Fibroblast of skin of back (primary cell): ENCODE measurements at places on chromosomes 7 and 10.

DNA sequence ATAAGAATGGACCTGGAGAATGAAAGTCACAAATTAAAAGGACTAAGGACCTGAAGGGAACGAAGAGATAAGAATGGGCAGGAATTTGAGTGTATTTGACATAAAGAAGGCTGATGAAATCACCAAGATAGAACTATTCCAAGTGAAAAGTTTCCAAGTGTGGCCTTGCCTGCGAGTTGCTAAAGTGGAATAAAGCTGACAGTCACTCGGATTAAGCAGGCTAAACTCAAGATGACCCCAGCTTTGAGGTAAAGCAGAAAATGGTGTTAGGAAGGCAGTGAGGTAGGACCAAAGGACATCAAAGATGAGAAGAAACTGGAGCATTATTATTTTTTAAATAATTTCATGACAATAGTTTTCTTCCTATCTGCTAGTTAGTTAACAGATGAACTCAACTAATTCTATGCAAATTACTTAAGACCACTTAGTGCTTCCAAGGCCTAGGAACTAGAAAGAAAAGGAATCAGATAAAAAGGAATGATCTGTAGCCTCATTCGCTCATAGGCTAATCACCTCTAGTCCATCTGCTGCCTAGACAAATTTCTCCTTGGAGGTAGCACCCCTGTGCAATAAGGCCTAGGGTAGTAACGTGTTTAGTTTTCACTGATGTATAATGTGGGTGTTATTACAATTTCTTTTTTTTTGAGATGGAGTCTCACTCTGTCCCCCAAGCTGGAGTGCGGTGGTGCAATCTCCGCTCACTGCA lies 34.5 kb downstream of the EZH2 start:
- DNase-seq, result no peak

GRCh38 chr7:29281782-29282541 lies 87.4 kb downstream of the CHN2 start:
- DNase-seq, result peak; percentile 30

DNA sequence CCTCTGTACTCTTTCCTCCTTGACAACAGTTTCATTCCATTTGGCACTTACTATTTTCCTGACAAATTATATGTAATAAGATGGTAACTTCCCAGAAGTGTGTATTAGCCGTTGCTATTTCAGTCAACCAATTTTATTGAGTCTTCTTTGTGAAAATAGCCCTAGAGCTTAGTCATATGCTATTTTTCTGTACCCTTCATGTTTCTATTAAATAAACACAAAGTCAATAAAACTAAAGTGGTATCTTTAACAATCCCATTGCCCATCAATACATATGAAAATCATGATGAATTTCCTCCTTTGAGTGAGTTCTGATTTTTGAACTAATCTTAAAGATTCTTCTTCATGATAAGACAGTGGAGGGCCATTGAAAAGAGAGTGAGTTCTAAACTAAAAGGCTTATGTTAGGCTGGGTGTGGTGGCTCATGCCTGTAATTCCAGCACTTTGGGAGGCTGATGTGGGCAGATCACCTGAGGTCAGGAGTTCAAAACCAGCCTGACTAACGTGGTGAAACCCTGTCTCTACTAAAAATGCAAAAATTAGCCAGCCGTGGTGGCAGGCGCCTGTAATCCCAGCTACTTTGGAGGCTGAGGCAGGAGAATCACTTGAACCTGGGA lies 5.9 kb upstream of the MYPN start:
- DNase-seq, result no peak

GRCh38 chr7:41641011-41641664 lies 61.8 kb downstream of the INHBA start:
- DNase-seq, result peak; percentile 69

- DNase-seq, result no peak
These were observed 200.3 kb upstream of the SVIL start for GRCh38 chr10:29835055-29835454.

DNA sequence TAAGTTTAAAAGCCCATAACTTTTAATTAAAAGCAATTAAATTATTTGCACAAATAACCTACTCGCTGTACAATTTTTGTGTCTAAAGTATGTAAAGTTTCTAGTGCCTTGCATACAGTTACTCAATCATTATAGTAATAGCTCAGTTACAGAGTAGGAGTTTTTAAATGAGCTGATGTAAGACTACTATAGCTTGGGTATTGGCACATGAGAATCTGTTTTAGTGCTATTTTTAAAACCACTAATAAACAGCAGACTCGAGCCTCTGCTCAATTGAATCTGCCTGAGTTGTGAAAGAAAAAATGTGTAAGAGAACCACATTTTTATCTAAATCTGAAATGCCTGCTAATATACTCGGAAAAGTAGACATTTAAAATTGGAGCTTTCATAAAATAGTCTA lies 31.1 kb downstream of the CTNNA3 start:
- peak; percentile 14 for DNase-seq

DNA sequence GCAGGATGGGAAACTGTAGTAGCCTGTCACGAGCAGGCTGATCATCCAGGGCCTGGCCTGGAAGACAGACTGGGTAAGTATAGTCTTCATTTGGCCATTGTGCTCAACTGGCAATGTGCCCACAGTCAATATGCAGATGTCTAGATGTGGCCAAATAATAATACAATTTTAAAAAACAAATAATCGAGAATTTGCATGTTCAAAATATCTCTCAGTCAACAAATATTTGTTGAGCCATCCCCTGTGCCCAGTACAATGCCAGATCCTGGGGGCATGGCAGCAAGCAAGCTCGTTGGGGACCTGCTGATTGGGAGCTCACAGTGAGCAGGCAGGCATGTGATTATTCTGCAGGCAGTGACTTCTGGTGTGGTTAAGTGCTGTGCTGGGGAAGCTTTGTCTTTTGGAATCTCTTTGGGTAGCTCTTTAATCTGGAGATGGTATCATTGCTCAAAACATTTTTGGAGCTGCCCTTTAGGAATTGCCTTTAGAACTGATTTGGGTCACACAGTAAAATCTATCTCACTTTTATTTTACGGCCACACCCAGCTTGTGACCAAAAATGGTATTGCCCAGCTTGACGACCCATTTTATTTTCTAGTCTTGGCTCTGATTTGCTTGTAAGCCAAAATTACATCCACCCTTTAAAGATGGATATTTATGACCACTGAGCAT lies 92.2 kb downstream of the PLCE1 start:
- no peak for DNase-seq

- no peak for DNase-seq
These were observed 142.2 kb upstream of the PRSS58 start for GRCh38 chr7:142400042-142400533.

DNA sequence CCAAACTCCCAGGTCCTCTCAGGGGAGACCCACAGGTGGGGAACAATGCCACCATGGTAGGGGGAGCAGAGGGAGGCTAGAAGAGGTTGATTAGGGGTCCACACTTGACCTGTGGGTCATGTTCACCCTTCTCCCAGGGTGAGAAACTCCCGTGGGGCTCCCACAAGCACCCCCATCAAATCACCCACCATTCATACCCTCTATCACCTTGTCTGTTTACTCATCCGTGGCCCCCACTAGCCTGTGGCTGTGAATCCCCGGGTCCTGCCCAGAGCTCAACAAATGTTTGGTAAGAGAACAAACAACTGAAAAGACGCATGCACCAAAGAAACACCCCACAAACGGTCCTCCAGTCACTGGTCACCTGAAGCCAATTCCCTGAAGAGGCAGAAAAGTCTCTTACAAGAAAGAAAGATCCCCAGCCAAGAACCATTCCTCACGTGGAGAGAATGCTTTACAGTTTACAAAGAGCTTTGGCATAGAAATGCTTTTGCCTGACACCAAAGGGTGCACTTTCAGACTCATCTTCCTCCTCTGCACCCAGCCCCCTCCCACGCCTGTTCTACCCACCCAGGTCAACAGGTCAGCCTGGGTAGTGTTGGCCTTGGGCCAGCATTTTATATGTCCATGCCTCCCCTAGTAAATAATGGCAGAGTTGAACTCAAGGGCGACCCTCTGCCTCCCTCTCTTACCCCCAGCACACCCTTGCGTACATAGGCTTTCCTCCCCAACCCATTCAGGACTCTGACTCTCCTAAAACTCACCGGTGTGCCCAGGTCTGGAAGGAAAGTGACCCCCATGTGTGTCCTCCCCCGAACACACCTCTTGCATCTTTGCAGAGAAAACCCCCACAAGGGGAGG lies 1.9 kb downstream of the ZCCHC24 start:
- no peak for DNase-seq

DNA sequence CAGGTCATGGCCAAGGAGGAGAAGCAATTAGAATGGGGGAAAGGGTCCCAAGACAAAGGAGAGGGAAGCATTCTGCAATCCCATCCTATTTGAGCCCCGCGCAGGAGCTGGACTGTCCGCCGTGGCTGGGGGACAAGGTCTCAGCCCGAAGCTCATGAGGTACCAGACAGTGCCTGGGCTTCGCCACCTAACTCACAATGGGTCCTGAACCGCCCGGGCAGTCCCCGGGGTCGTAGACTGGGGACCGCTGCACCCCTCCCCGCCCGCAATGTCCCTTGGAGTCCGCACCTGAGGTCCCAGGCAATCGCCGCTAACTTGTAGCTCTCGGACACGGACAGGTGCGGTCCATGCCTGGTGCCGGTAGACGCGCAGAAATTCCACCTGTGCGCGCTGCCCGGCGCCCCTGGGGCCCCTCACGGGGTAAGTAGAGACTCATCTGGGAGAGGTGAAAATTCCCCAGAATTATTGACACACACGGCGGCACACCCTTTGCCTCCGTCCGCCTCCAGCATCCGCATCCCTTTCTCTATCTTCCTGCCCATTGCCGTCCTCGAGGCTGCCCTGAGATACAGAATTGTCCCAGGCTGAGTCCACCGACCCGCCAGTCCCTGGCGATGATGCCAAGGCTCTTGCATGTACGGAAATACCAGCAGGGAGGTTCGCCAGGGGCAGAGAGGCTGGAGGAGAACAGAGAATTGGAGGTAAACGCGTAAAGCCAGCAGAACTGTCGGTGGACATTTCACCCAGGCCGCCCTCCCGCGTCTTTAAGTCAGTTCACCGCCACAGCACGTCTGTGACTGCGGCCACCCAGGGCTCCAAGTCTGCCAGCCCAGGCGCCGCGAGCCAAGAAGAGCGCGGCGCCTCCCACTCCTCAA lies 1.8 kb downstream of the CHRM2 start:
- peak; percentile 23 for DNase-seq

- DNase-seq, result peak; percentile 49
These were observed 303.3 kb downstream of the IPMK start for GRCh38 chr10:57964351-57964750.

GRCh38 chr10:100014071-100014762 lies 4.5 kb upstream of the DNMBP start:
- DNase-seq, result no peak

DNA sequence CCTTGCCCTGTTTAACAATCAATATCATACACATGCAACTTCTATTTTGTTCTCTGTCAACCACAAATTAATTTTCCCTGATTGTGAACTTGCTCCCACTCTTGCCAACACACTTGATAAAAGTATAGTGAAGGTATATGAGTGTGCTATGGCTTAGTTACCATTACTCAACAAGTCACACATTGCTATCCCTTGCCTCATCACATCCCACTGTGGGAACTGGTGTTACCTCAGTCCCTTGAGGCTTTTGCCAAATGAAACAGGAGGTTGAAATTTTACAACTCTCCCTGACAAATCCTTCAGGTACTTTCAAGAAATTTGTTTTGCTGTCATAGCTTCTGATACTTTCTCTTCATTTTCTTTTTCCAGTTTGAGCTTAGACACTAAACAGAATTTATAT lies 472.5 kb upstream of the SEMA3D start:
- DNase-seq, result peak; percentile 11

DNA sequence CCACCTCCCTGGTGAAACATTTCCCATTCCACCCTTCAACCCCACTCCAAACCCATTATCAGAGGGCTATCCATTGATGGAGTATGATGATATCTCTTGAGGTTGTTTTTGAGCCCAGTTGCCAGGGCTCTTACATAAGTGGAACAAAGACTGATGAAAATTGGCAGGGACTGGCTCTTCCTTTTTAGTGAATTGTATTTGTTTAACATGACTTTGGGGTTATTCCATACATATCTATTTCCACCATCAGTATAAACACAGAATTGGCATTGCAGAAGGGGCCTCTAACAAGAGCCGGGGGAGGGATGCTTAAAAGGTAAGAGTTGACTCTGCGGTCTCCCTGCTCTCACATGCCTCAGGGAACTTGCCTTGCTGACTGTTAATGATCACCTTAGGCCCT lies 28.9 kb downstream of the FZD1 start:
- DNase-seq, result no peak

DNA sequence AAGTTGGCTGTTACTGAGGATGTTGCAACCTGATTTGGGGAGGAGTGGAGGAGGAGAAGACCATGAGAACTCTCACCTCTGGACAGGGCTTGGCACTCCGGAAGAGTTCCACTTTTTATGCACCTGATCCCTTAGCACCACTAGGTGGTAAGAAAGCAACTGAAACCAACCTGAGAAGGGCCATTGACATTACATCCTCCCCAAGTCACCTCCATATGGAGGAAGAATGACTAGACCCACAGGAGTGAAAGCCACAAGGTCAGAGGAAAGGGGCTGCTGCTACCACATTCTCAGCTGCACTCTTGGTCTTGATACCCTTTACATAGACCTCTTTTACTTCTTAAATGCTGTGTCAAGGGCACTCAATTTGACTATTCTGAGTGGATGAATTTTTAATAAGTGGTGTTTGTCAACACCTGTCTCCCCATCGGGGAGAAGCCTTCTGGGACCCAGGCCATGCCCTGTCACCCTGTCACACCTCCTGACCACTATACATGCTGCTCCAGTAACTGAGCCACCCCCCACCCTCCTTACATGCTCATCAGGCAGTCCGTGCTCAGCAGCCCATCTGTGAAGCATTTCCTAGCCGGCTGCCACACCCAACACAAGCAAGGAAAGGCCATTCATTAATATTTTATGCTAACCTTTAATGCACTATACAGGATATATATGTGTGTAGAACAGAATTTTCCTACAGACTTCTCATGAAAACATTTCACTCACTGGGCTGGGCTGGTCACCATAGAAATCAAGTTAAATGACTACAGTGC lies 362.9 kb downstream of the GFRA1 start:
- no peak for DNase-seq

DNA sequence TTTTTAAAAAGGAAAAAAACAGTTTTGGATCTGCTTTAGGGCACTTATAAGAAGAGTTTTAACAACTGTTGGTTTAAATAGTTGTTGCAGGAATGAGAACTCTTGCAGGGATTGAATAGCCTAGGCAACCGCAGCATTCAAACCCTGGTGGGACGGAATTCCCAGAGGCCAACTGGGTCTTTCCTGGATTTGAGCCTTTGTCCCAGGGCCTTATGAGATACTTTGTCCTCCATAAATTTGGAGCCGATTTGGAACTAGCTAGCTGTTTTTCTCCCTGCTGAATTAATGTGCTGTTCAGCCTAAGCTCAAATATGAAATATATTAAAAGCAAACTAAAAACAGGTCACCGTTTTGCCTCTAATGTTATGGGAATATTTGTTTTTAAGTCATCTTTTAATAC lies 109.6 kb downstream of the LRMDA start:
- DNase-seq, result peak; percentile 42

DNA sequence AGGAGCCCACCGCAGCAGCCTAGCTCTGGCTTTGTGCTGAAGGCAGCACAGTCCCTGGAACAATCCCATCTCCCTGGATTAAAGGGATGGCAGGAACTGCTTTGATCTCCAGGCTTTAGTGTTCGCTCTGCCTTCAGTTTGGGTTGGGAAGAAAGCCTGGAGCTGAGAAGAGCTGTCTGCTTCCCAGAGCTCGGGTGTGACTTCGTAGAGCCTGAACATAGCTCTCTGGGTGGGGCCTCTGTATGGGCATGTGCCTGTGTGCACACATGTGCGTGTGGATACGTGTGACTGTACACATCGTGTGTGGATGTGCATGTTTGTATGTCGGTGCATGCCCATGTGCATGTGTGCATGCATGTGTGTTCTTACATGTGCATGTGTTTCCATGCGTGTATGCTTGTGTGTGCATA lies 8.7 kb downstream of the ADCY1 start:
- DNase-seq, result no peak

- no peak for DNase-seq
These were observed 86.8 kb downstream of the CD36 start for GRCh38 chr7:80725181-80725611.
